ENCODE measurements at places on chromosomes 6 and 20.

- H3K4me3 ChIP-seq: no peak overlapping the region
- H3K27me3 ChIP-seq: no peaks in the 10 kb centered on the region
- no peak overlapping the region for H3K27ac ChIP-seq
- no peak for DNase-seq
- no peaks in the 10 kb centered on the region for H3K36me3 ChIP-seq
- H3K4me1 ChIP-seq: no peaks in the 10 kb centered on the region
These were observed 343.9 kb downstream of the ZFAND3 start for GRCh38 chr6:38163186-38164130.

- H3K27me3 ChIP-seq: peaks cover 3% of the 10 kb centered on the region
- H3K4me1 ChIP-seq: peaks cover 10% of the 10 kb centered on the region
- H3K27ac ChIP-seq: no peak overlapping the region
- no peak overlapping the region for H3K4me3 ChIP-seq
- H3K36me3 ChIP-seq: no peaks in the 10 kb centered on the region
These were observed 1.8 kb upstream of the PEX7 start for GRCh38 chr6:136820561-136820960.

GRCh38 chr6:112680091-112680490 is 333.0 kb downstream of the RFPL4B start:
- H3K4me3 ChIP-seq: no peak overlapping the region
- no peaks in the 10 kb centered on the region for H3K36me3 ChIP-seq
- H3K4me1 ChIP-seq: no peaks in the 10 kb centered on the region
- DNase-seq: no peak
- no peak overlapping the region for H3K27ac ChIP-seq

DNA sequence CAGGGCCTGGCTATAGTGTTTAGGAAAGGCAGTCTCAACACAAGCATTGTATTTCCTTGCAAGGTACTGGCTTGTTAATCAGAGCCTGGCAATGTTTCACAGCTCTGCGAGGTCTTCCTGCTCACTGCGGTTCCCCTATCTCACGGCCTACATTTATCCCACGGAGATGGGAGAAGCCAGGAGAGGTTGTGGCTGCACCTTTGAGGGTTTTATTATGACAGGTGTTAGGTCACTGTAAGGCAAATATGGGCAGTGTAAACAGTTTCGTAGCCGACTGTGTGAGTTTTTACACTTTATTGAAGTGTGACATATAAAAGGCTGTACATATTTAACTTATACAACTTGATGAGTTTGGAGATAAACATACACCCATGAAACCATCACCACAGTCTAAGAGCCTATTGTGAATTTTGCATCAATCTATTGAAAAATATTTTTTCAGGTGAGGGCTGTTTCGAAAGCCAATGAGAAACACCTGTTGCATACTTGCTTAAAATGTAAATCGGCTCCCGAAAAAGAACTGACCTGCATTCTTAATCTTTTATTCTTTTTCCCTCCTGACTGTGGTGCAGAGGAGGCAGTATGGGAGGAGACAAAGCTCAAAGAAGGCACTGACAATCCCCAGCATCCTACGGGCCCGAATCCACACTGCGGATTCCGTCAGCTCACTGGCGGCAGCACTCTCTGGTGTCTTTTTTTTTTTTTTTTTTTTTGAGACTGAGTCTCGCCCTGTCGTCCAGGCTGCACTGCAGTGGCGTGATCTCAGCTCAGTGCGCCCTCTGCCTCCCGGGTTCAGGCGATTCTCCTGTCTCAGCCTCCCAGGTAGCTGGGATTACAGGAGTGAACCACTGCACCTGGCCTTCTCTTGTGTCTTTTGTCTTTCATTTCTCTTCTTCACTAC is 7.5 kb upstream of the RBM38 start:
- no peak overlapping the region for H3K27ac ChIP-seq
- peaks cover 14% of the 10 kb centered on the region for H3K4me1 ChIP-seq
- no peak overlapping the region for H3K4me3 ChIP-seq
- no peak for DNase-seq
- peaks cover 15% of the 10 kb centered on the region for H3K36me3 ChIP-seq
- H3K27me3 ChIP-seq: no peaks in the 10 kb centered on the region

GRCh38 chr6:137852811-137853210 is 14.2 kb upstream of the TNFAIP3 start:
- H3K27me3 ChIP-seq: no peaks in the 10 kb centered on the region
- no peak overlapping the region for H3K4me3 ChIP-seq
- no peaks in the 10 kb centered on the region for H3K4me1 ChIP-seq
- no peak overlapping the region for H3K27ac ChIP-seq
